ENCODE measurements at places on chromosomes 4 and X.

DNA sequence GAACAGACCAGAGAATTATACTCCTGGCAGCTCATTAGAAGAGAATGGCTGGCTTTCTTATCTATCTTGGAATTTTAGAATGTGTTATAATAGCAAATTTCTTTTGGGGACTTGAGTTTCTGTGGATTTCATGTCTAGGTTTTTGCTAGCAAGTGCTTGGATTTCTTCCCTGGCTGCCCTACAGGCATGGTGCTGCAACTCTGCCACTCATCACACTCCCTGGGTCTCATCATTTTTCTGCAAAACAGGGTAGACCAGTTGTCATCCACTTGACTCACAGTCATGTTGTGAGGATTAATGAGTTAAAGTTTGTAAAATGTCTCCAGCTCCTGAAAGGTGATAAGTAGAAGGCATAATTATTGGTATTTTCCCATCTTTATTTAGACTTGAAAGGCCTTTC lies 60.7 kb upstream of the LCORL start:
- no peak for DNase-seq

GRCh38 chrX:78595901-78596502 lies 63.1 kb downstream of the RTL3 start:
- no peak for DNase-seq

- no peak for DNase-seq
These were observed 39.4 kb downstream of the LDB2 start for GRCh38 chr4:16859031-16859430.

DNA sequence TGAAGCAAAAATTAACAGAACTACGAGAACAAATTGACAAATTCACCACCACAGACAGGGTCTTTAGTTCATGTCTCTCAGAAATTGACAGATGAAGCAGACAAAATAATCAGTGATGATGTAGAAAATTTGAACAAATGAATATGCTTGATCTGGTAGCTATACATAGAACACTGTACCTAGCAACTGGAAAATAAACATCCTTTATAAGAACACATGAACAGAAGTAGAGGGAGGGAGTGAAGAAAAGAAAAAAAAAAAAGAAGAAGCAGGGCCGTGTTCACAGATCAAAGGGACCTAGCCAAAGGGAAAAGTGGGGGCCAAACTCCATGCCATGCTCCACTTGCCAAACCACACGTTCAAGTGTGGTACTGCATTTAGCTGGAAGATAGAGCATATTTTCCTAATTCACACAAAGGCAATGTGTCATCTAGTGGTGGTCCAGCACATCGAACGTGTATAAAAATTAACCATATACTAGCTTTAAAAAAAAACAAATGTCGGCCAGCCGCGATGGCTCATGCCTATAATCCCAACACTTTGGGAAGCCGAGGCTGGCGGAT lies 5.6 kb upstream of the THOC2 start:
- DNase-seq = no peak

- no peak for DNase-seq
These were observed 17.3 kb upstream of the BBS12 start for GRCh38 chr4:122715221-122715620.

DNA sequence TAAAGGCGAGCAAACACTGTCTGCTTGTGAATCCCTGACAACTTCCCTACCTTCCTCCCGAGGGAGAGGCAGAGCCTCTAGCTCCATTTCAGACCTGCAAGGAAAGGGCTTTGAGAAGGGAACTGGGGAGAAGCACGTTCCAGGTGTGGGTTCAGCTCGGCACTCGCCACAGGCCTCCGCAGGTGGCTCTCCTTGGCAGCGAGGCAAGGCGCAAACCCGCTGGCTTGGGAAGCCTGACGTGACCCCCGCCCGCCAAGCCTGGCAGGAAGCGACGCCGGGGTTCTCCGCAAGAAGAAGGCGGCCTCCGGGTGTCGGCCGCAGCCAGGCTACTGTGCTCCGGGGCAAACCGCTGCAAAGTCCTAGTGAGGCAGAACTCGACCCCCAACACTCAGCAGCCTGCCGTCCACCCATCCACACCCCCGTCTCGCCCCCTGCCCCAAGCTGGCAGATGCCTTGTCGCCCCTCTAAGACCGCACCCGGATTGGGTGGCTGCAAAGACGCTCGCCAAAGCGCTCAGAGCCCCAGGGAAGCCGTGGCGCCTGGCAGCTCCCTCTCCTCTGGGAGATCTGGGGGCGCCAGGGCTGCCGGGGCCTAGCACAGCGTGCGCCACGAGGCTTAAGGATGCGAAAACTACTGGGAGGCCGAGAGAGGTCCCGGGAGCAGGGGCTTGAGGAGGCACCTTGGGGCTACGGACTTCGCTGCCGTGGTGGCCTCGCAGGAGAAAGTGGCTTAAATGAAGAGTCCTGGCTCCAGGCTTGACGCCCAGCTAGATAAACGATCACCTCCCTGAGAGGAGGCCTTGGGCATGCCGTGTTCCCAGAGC lies 21.8 kb downstream of the NKX3-2 start:
- DNase-seq = no peak

- DNase-seq = no peak
These were observed 16.9 kb upstream of the LOC101059915 start for GRCh38 chrX:71650333-71650969.

DNA sequence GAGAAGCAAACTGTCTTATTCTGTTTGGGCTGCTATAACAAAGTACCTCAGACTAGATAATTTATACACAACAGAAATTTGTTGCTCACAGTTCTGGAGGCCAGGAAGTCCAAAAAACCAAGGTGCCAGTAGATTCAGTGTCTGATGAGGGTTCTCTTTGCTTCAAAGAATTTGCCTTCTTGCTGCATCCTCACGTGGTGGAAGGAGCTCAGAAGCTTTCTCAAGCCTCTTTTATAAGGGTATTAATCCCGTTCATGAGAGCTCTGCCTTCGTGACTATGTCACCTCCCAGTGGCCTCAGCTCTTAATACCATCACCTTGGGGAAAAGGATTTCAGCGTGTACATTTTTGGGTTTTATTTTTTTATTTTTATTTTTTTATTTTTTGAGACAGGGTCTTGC lies 20.1 kb downstream of the CA5B start:
- DNase-seq = no peak

- no peak for DNase-seq
These were observed 36.8 kb downstream of the RTL5 start for GRCh38 chrX:72094894-72095293.

- no peak for DNase-seq
These were observed 285.5 kb downstream of the GASK1B start for GRCh38 chr4:157887316-157887715.

DNA sequence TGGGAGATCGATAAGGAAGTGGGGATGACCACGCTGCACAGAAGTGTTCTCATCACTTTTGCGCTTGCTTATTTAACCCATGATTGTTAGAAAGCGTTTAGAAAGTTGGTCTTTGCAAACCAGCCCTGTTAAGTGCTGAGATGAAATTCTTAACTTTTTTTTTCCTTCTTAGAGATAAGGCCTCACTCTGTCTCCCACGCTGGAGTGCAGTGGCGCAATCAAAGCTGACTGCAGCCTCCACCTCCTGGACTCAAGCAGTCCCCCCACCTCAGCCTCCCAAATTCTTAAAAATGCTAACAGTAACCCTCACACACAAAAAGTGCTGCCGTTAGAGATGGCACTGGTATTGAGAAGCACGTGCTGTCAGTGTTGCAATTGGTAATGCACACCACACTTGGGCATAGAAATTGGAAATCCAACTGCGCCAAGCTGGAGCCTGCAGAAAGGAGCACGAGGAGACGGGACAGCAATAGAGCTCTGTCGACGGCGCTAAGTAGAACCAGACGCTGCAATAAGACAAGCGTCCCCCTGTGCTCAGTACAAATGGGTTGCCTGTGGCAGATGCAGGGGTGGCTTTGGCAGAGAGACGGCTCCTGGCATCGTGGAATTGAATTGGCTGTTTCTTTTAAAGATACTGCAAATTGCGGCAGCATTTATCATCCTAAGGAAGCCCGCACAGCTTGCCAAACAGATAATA lies 113.4 kb downstream of the TBL1X start:
- no peak for DNase-seq

DNA sequence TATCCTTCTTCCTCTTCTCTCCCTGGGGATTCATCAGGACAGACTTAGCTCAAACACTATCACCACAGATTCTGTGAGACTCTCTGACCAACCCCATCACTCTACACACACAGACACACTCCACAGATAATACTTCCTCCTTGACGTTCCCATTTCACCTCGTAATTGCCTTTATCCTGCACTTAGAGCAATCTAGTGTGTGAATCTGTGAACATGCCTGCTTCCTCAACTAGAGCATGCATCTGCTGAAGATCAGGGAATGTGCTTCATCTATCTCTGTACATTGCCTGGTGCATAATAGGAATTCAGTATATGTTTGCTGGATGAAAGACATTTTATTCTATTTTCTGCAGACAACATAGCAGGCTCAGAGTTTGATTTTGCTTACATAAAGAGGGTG lies 25.1 kb upstream of the HS6ST2 start:
- no peak for DNase-seq

GRCh38 chr4:42281324-42282020 lies 115.8 kb upstream of the SHISA3 start:
- no peak for DNase-seq

GRCh38 chrX:78708262-78708661 lies 39.3 kb upstream of the LPAR4 start:
- DNase-seq = peak; percentile 1

DNA sequence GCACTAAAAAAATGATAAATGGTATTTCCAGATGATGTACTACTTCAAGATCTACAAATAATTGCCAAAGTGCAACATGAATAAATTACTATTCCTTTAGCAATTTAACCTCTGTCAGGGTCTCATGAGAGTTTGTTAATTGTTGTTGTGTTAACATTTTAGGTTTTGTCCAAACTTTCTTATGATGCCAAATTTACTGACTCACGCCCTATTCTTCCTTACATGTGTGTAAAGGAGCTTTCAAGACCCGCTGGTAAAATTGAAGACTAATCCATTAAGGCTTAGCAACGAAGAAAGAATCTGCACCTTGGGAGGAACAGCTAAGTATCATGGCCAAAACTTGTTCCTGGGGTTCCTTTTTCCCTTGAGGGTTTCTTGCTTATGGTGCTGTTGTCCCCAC lies 252.7 kb upstream of the JADE1 start:
- DNase-seq = no peak

DNA sequence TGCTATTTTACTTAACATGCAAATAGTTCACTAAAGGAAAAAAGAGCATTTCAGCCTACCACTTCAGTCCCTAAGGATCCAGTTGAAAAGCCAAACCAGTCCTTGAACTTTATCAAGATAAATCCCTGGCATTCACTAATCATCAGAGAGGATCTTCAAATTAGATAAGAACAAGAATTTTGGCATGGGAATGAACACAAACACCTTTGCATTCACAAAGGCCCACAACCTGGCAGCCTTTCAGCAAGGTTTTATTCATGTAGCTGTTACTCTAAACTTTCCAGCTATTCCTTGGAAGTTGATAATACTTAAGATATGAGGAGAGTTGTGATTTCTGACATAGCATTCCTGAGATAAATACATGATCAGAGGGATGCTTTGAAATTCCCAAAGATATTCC lies 193.4 kb downstream of the LRBA start:
- DNase-seq = no peak

- DNase-seq = no peak
These were observed 302.5 kb upstream of the UGT8 start for GRCh38 chr4:114296126-114296525.

DNA sequence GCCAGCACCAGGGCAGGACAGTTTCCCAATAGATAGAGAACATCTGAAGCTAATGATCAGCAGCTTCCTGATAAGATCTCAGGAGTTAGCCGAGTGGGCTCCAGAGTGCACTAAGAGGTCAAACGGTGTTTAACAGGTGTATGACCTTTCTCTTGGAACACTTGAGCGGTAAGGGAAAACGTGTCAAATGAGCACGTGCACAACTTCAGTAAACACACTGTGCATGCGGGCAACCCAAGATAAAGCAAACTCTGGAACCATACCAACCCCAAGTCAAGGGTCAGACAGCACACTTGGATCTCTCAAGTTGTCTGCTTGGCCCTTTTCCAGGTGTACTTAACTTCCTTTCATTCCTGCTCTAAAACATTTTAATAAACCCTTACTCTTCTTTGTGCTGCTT lies 1941.5 kb upstream of the PCDH10 start:
- DNase-seq = no peak
